ENCODE measurements at places on chromosomes 6 and 20.

DNA sequence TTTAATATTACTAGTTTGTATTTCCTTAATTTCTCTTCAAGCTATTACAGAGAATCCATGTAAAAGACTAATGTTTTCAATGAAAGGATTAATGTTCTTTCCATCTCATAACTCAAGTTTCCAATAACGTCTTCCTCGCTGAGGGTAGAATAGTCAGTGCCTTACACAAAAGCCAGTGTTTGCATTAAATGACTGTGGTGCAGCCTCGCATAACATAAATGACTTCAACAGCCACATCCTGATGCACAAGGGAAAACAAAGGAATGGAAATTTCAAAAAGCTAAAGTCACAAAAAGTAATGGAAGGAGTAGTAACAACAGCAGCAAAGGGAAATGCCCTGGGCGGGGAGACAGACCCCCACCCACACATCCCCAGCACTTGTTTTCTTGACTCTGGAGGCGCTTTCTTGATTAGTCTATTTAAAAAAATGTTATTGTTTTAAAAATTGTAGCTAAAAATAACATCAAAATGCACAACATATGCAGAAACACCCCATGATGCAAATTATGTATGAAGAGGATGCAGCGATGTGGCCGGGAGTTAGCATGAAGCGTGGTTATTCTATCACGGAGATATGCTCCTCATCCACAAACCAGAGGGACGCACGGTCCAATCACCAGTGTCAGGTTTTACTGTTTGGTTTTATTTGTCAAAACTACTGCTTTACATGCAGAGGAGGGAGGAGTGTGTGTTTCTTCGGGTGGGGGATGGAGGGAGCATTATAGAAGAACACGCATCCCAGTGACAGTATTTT lies 228.6 kb downstream of the GMPR start:
- no peak for DNase-seq

DNA sequence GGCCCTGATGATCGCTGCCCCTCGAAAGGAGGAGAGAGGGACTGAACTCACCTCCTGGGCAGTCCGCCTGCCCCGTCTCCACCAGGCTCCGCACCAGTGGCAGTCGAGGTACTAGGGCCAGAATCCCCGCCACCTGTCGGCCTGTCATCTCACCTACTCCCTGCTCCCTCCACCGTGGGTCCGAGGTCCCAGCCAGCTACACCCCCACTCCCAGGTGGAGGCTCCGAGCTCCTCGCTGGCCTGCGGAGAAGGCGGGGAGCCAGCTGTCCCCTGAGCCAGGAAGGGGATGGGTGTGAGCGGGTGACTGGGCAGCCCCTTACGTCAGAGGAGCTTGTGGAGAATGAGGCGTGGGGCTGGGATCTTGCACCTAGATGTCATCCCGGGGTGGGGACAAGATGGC lies 1066.5 kb upstream of the MANEA start:
- no peak for DNase-seq

DNA sequence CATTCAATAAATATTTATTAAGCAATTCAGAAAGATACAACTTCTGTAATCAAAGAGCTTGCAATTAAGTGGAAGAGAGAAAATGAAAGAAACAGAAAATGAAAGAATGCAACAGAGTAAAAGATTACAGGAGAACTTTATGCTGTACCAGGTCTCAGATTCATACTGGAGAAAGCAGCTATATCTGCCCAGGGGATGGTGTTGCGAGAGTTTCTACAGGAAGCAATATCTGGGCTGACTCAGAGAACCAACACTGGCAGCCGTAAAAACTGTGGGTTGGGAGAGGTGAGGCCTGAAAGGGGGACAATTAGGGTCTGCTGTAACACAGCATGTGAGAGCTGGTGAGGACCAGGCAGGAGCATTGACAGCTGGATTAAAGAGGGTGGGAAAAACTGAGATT lies 256.7 kb upstream of the TCF21 start:
- DNase-seq: no peak

- no peak for DNase-seq
Measured at GRCh38 chr6:61586934-61587537, 699.0 kb downstream of the KHDRBS2 start.

- no peak for DNase-seq
Measured at GRCh38 chr6:150005761-150006651, 19.3 kb downstream of the RAET1L start.

GRCh38 chr20:51624157-51624731 lies 81.7 kb upstream of the NFATC2 start:
- peak; percentile 48 for DNase-seq

GRCh38 chr6:137157601-137158000 lies 15.8 kb downstream of the IL22RA2 start:
- no peak for DNase-seq

GRCh38 chr6:122772724-122773415 lies 6.6 kb upstream of the FABP7 start:
- DNase-seq: no peak

- no peak for DNase-seq
Measured at GRCh38 chr6:108383981-108384380, 89.1 kb downstream of the AFG1L start.

DNA sequence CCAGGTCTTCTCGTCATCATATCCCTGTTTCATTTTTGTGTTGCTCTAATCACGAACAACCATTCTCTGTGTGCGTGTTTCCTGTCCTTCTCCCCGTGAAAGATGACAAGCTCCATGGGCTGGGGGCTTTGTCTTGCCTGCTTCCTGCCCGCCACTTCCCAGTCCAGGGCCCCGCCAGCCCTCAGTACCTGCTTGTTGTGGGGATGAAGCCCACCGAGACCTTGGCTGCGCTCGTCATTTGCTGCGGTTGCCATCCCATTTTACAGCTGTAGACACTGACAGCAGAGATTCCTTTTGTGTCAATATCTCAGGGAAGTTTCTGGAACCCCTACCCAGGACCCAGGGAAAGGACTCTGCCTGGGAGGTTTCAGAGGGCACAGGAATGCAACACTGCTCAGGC lies 40.3 kb upstream of the STX16 start:
- DNase-seq: no peak

- peak; percentile 93 for DNase-seq
Measured at GRCh38 chr6:106084106-106084988, 1.8 kb upstream of the PRDM1 start.

DNA sequence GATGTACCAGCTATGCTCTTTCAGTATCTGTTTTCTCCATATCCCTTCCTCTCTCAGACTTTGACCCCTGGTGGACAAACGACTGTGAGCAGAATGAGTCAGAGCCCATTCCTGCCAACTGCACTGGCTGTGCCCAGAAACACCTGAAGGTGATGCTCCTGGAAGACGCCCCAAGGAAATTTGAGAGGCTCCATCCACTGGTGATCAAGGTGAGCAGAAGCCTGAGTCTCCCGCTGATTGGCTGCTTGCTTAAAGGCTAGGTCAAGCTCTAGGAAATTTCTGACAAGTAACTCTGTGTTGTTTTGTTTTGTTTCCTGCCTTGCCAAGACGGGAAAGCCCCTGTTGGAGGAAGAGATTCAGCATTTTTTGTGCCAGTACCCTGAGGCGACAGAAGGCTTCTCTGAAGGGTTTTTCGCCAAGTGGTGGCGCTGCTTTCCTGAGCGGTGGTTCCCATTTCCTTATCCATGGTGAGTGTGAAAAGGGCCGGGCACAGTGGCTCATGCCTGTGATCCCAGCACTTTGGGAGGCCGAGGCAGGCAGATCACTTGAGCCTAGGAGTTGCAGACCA lies 28.6 kb downstream of the C6orf89 start:
- peak; percentile 39 for DNase-seq

DNA sequence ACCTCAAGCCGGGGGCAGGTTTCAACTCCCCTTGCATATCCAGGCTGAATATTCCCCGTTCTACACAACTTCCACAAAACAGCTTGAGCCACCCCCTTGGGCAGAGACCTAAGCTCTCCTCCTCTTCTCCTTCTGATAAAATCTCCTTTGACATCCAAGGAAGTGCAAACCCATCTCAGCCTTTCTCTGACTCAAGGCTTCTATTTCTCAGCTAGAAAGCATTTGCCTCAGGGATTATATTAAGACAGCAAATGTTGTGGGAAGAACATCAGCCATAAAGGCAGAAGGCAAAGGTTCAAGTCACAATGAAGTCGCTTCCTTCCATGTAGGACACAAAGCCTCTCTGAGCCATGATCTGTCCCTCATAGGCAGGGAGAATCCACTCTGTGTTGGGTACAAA lies 386.6 kb upstream of the ARID1B start:
- no peak for DNase-seq

DNA sequence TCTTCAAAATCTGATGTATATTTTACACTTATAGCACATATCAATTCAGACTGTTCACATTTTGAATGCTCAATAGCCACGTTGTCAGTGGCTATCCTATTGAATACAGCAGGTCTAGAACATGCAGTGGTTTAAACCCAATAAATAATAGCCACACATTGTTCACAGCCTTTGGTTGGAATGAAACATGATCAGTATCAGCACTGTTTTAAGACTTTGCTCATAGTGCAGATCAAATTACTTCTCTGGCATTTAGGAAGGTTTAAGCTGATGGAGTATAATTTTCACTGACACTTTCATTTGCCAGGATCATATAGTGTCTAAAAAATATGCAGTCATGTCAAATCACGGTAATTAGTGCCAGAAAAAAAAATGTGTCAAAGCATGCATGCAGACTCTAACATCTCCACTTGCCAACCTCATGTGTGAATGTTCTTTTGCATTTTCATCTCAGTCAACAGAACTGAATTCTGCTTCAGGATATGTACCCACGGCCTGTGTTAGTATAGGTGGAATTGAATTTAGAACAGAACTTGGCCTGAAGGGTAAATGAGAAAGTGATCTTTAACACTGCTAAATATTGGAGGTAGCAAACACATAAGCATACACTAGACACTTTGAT lies 184.1 kb downstream of the SLC24A3 start:
- DNase-seq: no peak

DNA sequence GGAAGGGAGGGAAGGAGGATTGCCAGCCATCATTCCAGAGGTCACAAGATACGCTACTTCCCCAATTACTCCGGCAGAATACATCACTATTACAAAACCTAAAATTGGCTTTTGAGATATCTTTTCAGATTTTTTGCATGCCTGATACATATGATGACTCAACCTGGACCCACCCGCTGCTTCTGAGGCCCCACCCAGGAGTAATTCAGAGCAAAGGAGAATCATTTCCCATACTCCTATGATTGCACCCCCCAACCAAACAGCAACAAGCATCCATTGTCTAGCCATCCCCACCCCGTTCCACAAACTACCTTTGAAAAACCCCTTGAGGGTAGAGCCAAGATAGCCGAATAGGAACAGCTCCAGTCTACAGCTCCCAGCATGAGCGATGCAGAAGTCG lies 163.5 kb upstream of the GJE1 start:
- DNase-seq: no peak

- no peak for DNase-seq
Measured at GRCh38 chr6:169787797-169788196, 36.4 kb downstream of the ERMARD start.

GRCh38 chr6:121235386-121235785 lies 98.9 kb downstream of the TBC1D32 start:
- no peak for DNase-seq

GRCh38 chr6:2426561-2427340 lies 181.3 kb upstream of the GMDS start:
- no peak for DNase-seq

DNA sequence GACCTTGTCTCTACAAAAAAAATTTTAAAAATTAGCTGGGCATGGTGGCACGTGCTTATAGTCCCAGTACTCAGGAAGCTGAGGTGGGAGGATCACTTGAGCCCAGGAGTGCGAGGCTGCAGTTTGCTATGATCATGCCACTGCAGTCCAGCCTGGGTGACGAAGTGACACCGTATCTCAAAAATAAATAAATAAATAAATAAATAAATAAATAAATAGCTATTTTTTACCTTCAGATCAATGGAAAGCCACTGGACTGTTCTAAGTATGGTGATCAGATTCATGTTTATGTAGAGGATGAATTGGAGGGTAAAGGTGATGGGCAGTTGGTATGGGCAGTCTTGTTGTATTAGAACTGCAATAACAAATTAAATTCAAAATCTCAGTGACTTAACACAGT lies 24.0 kb downstream of the DSTN start:
- DNase-seq: no peak

DNA sequence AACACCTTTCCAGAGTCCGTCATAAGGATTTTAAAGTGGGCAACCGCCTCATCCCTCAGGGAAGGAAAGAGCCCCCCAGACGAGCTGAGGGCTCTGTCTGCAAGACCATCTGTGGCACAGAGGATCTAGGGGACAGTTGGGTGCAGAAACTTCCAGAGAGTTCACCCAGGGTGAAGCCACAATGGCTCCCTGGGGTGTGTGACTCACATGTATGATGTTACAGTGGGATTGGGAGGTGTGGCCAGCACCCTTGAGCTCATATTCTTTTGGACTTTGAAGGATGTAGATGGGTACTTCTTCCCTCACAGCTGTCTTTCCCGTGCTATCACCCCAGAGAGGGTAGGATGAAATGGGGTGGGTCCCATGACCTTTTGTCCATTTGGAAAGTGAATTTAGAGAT lies 95.5 kb downstream of the NCR2 start:
- DNase-seq: peak; percentile 46

DNA sequence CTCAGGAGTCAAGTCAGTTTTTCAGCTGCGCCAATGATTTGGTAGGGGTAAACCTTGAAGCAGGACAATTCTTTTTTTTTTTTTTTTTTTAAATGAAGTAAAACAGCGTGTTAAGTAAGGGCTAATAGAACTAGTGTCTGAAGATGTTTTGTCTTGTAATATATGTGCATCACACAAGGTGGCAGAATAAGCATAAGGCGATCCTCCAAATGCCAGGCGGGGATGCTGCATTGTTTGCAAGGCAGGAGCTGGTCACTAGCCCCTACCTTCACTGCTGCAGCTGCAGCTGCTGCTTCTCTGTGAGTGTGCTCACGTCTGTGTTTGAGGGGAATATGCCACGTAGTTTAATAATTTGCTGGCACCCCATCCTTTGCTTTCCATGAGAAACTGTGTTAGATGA lies 272.7 kb upstream of the MAP3K7 start:
- DNase-seq: no peak

- DNase-seq: no peak
Measured at GRCh38 chr20:32982617-32983458, 21.4 kb downstream of the SUN5 start.

GRCh38 chr6:14321992-14322772 lies 204.6 kb downstream of the CD83 start:
- DNase-seq: no peak

DNA sequence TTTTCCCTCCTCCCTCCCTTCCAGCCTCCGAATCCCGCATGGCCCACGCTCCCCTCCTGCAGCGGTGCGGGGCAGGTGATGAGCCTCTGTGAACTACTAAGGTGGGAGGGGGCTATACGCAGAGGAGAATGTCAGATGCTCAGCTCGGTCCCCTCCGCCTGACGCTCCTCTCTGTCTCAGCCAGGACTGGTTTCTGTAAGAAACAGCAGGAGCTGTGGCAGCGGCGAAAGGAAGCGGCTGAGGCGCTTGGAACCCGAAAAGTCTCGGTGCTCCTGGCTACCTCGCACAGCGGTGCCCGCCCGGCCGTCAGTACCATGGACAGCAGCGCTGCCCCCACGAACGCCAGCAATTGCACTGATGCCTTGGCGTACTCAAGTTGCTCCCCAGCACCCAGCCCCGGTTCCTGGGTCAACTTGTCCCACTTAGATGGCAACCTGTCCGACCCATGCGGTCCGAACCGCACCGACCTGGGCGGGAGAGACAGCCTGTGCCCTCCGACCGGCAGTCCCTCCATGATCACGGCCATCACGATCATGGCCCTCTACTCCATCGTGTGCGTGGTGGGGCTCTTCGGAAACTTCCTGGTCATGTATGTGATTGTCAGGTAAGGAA lies at the start of gene OPRM1:
Gene OPRM1 (plus strand): TSS at position 10 of the 612 bp plus-strand sequence. CDS start 305 bp downstream, at position 315.
- DNase-seq: no peak

GRCh38 chr6:45787384-45787783 lies 228.3 kb downstream of the CLIC5 start:
- DNase-seq: no peak

GRCh38 chr6:89777455-89777854 lies 42.1 kb downstream of the MDN1 start:
- DNase-seq: no peak

- no peak for DNase-seq
Measured at GRCh38 chr6:131900231-131900630, 50.9 kb downstream of the CCN2 start.
